ENCODE measurements at places on chromosomes 12 and 14.

GRCh38 chr14:102182190-102182589 is 42.5 kb downstream of the WDR20 start:
- DNase-seq, result no peak

- no peak for DNase-seq
Measured at GRCh38 chr14:69531135-69531534, 43.5 kb downstream of the CCDC177 start.

GRCh38 chr12:27161458-27162228 is 79.3 kb upstream of the C12orf71 start:
- no peak for DNase-seq

DNA sequence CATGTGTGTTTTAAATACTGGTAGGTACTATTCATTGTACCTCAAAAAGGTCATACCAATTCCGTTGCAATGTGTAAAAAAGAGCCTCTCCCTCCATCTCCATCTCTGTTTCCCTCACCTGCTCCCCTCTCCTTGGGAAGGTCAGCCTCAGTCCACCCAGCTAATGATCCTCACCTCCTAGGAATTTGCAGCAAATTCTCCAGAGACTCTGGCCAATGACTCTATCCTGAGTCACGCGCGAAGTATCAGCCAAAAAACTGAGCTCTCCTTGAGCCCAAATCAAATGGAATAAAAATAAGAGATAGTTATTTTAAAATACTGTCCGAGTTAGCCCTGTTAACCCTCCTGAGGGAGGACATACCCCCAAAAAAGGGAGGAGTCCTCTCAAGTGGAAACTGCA is 148.4 kb downstream of the DPF3 start:
- no peak for DNase-seq

DNA sequence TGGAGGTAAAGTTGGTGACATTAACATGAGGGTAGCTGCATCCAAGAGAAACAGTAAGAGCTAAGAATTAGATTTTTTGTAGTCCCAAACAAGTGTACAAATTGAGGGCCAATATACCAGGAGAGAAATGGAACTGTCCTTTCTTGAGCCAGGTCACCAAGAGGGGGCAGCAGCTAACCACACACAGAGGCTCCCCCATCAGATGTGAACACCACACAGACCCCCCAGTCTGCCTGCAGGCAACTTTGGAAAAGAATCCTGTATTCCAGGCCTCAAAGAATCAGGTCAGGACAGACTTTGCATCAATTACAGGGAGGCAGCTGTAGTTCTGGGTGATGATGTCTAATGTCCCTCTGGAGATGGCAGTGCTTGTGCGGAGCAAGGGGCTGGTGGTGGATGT is 77.9 kb downstream of the SPTB start:
- no peak for DNase-seq

DNA sequence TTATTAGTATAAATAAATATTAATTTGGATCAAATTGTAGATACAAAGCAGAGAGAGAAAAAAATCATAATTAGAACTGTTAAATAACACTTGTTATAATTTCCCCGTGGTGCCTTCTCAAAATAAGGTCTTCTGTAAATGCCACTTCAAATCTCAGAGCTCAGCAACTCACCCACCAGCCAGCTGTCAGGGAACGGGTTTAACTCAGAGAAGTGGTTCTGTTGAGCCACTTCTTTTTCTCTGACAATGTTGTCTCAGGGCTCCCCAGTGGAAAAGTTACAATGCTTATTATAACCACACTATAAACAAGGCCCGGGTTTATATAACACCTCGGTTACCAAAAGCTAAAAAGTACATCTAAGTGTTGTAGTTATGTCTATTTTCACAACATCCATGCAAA is 452.6 kb downstream of the GLT1D1 start:
- no peak for DNase-seq

DNA sequence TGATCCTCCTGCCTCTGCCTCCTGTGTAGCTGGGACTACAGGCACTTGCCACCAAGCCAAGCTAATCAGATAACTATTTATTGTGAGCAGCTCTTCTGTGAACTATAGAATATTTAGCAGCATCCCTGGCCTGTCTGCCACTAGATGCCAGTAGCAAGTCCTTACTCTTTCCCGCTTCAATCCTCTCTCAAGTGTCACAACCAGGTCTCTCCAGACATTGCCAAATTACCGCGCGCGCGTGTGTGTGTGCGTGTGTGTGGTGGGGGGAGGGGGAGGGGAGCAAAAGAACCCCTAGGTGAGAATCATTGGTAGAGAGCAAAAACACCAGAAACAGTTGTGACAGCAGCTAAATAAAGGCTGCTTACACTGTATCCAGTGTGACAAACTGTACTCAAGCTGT is 49.9 kb downstream of the PPP2R5E start:
- DNase-seq, result no peak

GRCh38 chr12:46402451-46402850 is 29.9 kb upstream of the SLC38A2 start:
- DNase-seq, result no peak

GRCh38 chr14:100554082-100554677 is 33.0 kb downstream of the BEGAIN start:
- DNase-seq, result no peak

DNA sequence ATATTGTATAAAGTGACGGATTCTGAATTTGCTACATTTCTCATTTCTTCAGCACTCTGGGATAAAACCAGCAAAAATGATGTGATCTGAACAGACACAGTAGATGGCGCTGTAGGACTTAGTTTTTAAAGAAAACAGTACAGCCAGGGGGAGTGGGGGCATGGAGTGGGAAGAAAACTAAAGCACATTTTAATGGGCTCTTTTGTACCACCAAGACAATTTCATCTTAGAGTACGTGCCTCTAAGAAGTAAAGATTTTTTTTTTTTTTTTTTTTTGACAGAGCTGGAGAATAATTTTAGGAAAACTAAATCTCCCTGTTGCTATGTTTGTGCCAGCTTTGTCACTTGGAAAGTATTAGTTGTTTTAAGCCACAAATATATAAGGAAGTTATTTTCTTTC is 124.4 kb downstream of the RAD51B start:
- no peak for DNase-seq

- DNase-seq, result no peak
Measured at GRCh38 chr12:89873745-89874144, 165.1 kb upstream of the ATP2B1 start.

DNA sequence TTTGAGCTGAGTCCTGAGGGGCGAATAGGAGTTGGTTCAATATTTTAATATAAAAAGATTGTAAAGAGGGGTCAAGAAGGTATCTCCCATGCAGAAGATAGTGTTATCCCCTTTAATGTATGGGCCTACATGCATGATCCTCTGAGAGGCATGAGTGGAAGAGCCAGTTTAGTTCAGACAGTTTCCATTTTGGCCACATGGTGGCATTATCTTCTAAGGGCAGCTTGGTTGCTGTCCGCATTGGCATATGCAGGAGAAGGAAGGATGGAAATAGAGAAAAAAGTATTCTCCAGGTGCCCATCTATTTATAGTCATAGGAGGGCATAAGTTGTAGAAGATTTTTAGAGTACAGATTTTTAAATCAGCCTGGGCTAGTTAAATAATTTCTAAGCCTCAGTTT is 5.4 kb downstream of the SAMD4A start:
- DNase-seq, result peak; percentile 17

GRCh38 chr12:77591959-77592743 is 238.5 kb upstream of the NAV3 start:
- no peak for DNase-seq

DNA sequence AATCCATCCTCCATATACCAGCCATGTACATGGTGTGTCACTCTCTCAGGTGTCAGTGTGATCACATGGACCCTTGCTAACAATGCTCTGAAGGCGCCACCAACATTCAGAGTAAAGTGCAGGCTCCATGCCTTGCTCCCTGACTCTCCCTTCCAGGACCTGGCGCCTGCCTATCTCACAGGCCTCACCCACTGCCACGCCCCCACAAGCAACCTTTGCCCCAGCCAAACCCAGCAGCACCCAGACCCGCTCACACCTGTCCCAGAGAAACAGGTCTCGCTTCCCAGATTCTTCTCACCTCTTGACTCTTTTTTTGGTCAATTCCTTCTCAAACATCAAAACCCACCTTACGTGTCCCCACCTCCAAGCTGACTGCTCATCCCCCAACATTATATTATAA is 52.3 kb downstream of the KCNK10 start:
- DNase-seq, result no peak

DNA sequence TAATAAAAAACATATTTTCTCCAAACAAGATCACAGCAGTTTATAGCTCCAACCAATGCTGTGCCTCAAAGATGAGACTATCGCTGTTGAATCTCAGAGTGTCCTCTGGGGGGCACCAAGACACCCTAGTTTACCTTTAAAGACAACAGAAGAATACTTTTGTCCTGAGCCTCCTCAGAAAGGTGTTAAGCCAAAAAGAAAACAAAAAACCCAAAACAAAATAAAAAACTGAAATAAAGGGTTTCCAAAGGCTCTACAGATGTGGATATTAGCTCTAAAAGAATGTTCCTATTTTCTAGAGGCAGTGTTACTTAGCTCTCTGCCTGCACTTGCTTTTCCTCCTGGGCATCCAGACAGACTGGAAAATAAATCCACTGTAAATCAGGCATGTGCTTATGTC is 86.9 kb upstream of the TTC7B start:
- DNase-seq, result peak; percentile 59

All from CD8-positive, alpha-beta T cell (primary cell).